ACHN (cell line): ENCODE measurements at places on chromosomes 2 and 18.
A peak's percentile ranks its signal among the peaks of the same experiment; 100 is the strongest.

DNA sequence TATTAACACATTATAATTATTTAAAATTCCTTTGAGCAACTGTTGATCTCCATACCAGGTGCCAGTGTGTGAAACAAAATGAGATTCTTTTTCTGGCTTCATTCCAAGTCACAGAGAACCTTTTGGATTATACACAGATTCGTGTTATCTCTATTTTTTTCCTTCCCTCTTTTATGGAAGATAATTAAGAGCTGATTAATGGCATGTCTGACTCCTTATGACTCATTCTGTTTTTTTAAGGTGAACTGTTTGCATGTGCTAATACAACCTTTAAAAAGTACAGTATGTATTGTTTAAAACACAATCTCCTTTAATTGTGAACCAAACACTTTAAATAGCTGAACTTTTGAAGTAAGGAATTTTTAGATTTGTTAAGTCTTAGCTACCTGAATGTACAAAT lies 39.3 kb downstream of the PELI1 start:
- DNase-seq: no peak

GRCh38 chr2:40249577-40249976 lies 202.3 kb downstream of the SLC8A1 start:
- DNase-seq: no peak

- peak; percentile 75 for DNase-seq
These were observed 3.2 kb downstream of the UBE2E3 start for GRCh38 chr2:180983468-180984242.

- DNase-seq: no peak
These were observed 48.1 kb upstream of the HPCAL1 start for GRCh38 chr2:10254373-10255188.

DNA sequence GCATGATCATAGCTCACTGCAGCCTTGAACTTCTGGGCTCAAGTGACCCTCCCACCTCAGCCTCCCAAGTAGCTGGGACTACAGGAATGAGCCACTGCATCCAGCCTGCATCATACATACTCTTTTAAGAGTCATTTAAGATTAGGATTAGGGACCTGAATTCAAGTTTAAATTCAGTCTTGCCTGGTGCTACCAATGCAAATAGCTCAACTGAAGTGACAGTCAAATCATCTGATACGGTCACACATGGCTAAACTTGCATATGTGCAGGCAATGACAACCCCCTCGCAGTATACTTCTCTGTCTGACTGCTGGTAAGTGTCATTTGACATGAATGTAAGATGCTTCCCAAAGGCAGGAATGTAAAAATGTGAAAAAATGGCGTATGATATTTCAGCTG lies 31.8 kb upstream of the TMEM131 start:
- no peak for DNase-seq

- no peak for DNase-seq
These were observed 878 bp downstream of the FBXO15 start for GRCh38 chr18:74146756-74147155.

DNA sequence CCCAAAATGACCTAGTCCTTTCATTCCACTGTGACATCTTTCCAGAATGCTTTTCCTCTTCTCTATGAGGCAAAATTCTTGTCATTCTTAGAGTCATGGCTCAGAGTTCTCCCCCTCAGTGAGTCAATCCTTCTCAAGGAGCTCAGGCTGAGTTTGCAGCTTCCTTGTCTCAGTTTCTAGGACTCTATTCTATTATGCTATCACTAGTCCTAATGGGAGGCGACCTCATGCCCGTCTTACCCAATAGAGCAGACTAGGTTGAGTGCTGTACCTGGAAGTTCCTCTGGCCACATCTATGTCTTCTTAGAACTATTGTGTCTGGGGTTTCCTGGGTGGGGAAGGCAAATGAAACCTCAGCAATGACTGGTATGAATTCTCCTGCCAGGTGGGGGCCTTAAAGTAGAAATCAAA lies 51.5 kb downstream of the HAUS1 start:
- DNase-seq: peak; percentile 90

DNA sequence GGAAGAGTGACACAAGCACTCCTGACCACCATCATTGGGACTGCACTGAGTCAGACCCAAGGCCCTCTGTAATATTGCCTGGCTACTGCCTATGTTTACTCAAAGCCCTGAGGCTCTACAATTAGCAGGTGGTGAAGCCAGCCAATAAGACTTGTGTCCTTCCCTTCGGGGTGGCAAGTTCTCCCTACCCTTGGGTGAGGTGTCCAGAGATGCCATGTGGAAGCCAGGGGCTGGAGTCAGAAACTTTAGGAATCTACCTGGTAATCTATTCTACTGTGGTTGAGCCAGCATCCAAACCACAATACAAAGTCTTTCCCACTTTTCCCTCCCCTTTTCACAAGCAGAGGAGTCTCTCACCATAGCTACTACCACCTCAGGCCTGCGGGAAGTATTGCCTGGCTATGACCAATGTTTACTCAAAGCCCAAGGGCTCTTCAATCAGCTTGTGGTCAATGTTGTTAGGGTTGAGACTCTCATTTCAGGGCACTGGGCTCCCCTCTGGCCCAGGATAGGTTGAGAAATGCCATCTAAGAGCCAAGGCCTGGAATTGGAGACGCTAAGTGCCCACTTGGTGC lies 17.6 kb downstream of the DHRS9 start:
- no peak for DNase-seq

- no peak for DNase-seq
These were observed 33.5 kb downstream of the FEZ2 start for GRCh38 chr2:36564377-36564930.

DNA sequence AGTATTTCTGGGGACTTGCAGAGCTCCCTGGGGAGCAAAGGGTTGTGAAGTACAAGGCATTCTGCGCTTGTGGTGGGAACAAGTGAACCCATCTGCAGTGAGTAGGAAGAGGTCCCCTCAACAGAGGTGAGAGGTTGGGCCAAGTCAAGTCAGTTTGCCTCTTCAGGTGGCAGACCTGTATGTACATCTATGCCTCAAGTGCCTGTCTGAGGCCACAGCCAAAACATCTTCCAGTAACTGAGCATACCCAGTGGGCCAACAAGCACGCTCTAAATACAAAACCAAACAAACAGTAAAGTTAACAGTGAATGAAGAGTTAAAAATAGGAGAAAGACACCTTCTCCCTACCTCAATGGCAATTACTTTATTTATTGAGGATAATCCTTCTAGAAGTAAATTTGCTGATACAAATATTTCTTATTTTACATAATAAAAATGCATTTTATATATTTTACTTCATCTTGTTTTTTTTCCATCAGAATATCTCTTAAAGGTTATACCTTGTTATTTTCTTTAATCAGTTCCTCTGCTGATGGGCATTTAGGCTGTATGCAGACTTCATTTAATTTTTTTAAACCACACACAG lies 2.5 kb downstream of the GYPC start:
- DNase-seq: no peak

DNA sequence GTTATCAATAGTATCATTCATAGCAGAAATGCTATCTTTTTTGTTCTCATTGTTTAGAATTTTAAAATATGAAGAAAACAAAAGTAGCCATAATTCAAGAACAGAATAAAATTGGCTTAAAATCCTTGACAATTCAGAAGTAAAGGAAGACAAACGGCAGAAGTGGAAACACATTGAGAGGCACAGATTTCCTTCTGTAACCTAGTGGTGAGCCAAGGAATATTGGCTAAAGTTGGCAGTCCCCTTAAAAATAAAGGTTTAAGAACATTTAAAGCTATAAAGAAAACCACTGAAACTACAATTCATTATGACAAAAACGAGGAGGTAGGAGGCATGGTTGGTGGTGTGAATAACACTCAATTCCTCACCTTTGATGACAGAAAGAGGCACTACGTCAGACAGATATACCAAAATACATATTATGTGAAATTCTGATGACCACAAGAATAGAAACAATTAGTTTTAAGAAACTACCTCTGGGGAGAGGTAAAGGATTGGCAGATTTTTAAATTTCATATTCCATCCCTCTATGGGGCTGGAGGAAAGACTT lies 42.3 kb downstream of the SFT2D3 start:
- DNase-seq: no peak

GRCh38 chr2:69545477-69545932 lies 98.0 kb downstream of the AAK1 start:
- DNase-seq: no peak

DNA sequence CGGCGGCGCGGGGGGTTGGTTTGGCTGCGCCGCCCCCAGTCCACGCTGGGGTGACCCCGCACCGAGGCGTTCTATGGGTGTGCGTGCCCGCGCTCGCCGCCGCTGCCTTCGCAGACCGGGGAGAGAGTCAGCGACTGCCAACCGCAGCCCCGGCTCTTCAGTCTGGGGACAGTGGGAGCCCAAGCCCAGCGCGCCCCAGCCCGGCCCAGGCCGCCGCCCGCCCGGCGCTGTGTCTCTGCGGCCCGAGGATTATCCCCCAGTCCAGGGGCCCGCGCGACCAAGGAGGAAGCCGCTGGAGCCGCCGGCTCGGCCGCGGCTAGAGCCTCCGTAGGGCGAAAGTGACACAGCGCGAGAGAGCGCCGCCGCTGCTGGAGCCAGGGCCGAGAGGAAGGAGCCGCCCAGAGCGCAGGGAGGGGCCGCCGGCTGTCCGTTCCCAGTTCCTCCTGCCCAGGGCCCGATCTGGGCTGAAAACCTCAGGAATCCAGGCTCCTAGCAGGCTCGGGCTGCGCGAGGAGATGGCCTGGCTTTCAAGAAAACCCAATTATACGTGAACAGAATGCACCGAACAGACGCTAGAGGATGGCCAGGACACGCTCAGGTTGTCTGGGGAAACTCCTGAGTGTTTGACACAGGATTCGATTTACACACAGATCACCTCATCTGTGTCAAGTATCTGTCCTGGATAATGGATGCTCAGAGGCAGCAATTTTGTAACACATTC lies 2.4 kb downstream of the CTIF start:
- peak; percentile 67 for DNase-seq

- no peak for DNase-seq
These were observed 26.2 kb downstream of the BMP10 start for GRCh38 chr2:68845043-68845442.

GRCh38 chr18:55403421-55403949 lies 184.5 kb downstream of the TCF4 start:
- no peak for DNase-seq

DNA sequence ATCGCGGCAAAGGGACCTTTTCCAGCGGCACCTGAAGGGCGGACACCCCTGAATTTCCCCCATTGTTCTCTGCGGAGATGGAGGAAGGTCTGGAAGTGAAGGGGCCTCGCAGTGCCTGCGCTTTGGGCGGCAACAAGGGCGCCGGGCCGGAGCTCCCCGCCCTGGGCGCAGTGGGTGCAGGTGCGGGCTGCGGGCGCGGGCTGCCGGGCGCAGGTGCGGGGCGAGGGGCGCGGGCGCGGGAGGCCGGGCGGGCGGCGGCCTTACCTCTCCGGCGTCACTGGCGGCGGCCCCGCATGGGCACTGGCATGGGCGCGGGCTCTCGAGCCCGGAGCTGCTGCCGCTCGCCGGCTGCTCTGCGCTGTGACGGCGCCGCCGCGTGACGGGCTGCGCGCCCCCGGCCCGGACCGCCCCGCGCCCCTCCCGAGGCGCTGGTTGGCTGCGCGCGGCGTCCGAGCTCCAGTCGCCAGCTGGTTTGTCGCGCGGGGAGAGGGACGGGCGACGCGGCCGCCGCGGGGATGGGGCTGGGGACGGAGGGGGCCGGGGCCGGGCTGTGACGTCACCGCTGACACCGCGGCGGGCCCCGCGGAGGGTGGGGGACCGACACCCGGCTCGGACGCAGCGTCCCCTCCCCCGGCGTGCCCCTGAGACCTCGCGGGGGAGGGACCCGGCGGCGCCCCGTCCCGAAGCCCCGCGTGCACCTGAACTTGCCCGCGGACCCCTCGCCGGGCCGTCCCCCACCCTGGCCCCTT lies at the start of gene KIF1A:
Gene KIF1A, minus strand, starts transcription at position 362 of the 749 bp plus-strand sequence. CDS start 22,467 bp downstream, outside the sequence.
- DNase-seq: no peak

- no peak for DNase-seq
These were observed 38.6 kb downstream of the SNED1 start for GRCh38 chr2:241036964-241037421.

GRCh38 chr2:1402064-1402463 lies 11.2 kb upstream of the TPO start:
- no peak for DNase-seq

DNA sequence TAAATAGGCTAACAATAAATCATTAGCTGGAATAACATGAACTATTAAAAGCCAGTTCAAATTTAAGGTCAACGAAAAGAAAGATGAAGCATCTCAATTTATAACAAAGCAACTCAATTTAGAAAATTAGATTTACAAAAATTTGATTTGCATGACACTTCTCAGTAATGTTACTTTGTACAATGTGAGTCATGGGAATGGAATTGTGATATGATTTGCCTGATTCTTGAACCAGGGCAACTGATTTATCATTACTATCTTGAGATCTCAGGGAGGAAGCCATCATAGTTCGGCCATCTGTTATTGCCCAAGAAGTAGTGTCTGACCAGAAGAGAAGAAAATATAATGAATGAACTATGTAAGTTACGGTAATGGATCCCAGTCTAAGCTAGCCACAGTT lies 193.1 kb downstream of the RIT2 start:
- DNase-seq: no peak

DNA sequence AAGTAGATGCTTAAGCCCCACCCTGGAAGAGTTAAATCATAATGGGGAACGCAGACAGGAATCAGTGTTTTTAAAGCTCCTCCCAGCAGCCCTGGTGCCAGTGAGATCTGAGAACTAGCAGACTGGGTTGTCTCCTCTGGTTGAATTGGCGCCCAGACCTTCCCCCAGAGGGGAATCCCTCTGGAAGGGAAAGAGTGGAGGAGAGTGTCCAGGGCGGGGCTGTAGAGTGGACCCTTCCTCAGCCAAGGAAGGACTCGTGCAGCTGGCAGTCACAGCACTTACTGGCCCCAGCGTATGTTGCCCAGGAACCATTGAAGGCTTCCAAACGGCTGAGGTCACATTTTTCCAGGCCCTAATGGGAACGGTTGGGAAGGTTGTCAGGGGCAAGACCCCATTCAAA lies 62.5 kb downstream of the TGOLN2 start:
- no peak for DNase-seq

GRCh38 chr2:174246944-174247381 lies 1.4 kb downstream of the OLA1 start:
- no peak for DNase-seq

GRCh38 chr2:54050445-54050844 lies 65.0 kb upstream of the ACYP2 start:
- DNase-seq: no peak
